CD4-positive, alpha-beta T cell treated with Interferon gamma for 1 hour (primary cell): ENCODE measurements at places on chromosomes 13 and 19.
A peak's percentile ranks its signal among the peaks of the same experiment; 100 is the strongest.

DNA sequence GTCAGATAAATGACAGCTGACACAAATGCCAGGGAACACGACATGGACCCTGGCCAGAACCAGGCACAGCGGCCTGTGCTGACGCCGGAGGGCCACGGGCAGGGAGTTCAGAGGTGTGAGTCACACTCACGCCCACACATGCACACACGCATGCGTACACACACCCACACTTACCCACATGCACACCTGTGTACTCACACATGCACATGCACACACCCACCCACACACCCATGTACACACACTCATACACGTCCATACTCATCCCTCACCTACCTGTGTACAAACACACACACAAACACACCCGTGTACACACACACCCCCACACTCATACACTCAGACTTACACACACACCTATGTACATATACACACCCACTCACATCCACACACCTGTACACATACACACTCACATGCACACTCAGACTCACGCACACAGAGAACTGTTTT is 40.4 kb downstream of the MLLT1 start:
- no peak for DNase-seq

- peak; percentile 33 for DNase-seq
Observed at GRCh38 chr13:51222037-51222685, at the start of gene FAM124A. TSS of gene FAM124A (plus strand) at chr13:51222398. CDS start at chr13:51222502, 104 bp downstream.

GRCh38 chr19:49149652-49150105 is 5.5 kb downstream of the HRC start:
- no peak for DNase-seq

- DNase-seq = no peak
Observed at GRCh38 chr13:20567881-20568528, 1.0 kb downstream of the IFT88 start.

GRCh38 chr19:29606420-29606747 is 301 bp downstream of the POP4 start:
- DNase-seq = no peak

- no peak for DNase-seq
Observed at GRCh38 chr19:53880711-53881481, 1.1 kb upstream of the PRKCG start.

DNA sequence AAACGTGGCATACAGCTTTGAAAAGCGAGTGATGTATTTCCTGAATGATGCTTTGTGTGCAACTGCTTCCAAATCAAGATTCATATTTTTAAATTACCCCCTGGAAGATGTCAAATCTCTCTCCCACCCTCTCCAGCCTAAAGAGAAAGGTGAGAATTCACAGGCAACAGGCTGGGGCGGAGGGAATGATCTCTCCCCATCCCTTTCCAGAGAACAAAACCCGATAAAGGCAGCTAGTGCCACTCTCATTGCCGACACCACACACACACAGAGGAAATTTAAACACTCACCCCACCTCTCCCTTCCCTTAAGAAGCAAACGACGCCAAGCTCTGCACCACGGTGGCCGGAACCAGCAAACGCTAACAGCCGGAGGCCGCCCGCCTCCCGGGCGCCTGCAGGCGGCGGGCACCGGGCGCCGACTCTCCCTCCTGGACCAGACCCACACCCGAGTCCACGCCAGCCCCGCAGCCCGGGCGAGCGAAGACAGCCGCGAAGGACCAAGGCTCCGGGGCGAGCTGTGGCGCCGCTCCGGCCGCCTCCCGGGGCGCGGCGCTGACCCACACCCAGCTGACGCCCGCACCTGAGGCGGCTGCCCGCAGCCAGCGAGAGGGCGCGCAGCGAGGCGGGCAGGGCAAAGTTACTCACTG is 477 bp downstream of the LNX2 start:
- DNase-seq = peak; percentile 30

GRCh38 chr13:20787180-20787579 is 13.4 kb upstream of the EEF1AKMT1 start:
- DNase-seq = no peak

DNA sequence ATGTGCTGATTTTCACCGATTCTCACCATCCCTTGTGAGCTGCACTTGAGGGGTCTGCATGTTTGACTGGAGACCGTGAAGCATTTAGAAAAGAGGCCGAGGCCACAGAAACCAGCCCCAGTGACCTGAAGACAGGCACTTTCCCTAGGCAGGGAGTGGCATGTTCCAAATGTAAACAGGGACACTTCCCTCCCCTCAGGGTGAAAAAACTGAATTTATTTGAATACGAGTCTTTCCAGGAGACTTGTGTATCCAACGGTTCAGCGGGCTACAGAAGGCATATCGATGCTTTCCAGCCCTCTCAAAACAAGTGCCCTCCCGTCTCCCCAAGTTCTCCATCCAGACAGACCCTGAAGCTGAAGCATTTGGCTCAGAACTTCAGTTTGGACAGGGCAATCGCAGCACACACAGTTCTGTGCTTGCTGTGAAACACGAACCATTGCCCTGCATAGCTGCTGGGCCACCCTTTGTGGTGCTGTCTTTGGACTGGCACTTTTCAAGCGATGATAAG is 106.1 kb downstream of the ZIC5 start:
- no peak for DNase-seq

DNA sequence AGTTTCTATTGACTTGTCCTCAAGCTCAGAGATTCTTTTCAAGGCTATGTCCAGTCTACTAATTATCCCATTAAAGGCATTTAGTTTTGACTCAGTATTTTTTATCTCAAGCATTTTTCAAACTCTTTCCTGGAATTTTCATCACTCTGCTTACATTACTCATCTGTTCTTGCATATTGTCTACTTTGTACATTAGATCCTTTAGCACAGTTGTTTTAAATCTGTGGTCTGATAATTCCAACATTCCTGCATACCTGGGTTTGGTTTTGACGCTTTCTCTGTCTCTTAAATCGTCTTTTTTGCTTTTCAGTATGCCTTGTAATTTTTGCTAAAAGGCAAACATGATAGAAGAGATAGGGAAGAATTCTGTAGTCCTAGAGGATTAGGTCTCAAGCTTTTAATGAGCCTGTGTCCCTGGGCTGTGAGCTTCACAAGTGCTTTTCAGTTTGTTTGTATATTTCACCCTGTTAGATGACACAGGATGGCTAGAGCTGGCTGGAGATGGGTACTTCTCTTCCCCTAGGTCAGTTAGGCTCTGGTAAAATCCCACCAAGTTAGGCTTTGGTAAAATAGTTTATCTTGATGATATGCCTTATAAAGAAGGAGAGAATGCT is 46.1 kb upstream of the GPC6 start:
- DNase-seq = no peak
